ENCODE measurements at places on chromosomes 7 and 10.
A peak's percentile ranks its signal among the peaks of the same experiment; 100 is the strongest.

GRCh38 chr10:122911889-122912484, 1.6 kb downstream of the FAM24A start:
- peak; percentile 92 for DNase-seq

DNA sequence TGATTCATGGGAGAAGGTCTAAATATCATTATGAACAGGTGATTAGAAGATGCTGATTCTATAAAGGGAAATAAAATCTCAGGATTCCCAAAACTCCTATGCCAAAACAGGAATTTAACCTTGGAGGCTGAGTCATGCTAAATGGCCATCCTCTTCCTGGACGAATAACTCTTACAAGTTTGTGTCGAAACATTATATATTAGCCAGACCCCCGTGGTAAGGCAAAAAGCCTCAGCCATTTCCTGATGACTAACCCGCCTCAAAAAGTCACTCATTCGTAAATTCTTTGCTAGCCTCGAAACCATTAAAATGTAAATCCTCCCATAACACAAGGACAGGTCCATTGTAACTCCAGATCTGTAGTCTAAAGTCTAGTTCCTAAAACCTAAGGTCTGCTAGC, 32.0 kb downstream of the CUL2 start:
- no peak for DNase-seq

DNA sequence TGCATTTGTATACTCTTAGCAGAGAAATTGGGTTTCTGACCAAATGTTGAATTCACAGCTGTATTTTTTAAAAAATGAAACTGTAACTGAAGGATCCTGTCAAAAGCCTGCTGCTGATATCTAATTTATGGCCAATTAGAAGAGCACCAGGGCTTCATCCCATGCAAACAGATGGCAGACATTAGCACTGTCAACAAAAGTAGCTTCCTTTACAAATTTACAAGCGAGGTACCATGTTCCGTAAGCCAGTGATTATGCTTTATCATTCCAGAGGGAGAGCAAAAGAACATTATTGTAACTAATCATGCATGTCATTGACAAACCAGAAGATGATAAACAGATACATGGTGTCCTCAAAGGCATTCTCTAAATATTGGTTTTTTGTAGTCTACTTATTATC, 177.2 kb upstream of the DKK1 start:
- DNase-seq, result no peak

DNA sequence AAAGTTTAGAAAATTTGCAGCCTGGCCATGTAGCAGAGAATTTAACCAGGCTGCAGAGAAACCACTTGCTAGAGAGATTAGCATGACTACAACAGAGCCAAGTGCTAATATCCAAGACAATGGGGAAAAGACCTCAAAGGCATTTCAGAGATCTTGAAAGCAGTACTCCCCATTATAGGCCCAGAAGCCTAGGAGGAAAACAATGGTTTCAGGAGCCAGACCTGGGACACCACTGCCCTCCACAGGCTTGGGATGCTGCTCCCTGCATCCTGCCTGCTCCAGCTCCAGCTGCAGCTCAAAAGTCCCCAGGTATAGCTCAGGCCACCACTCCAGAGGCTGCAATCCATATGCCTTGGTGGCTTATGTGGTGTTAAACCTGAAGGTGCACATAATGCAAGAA, 101.5 kb upstream of the TMEM72 start:
- DNase-seq, result no peak

DNA sequence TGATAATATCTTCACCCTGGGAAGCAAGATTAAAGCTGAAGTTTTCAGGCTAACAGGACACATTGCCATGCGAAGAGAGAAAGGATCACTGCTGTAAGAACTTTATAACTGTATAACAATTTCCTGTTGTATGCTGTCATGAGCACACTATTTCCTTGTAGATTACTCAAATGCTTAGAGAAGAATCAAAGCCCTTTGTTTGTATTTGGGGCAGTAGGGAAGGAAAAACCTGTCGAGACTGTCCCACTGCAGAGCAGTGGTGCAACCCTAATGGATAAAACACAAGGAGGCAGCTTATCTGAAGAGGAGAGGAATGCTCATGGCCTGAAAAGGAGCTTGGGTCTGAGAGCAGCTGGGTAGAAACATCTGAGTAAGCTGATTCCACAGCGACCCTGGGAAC, 327.7 kb upstream of the NPSR1 start:
- DNase-seq, result no peak

GRCh38 chr7:52992479-52993162, 42.8 kb upstream of the POM121L12 start:
- DNase-seq, result no peak

DNA sequence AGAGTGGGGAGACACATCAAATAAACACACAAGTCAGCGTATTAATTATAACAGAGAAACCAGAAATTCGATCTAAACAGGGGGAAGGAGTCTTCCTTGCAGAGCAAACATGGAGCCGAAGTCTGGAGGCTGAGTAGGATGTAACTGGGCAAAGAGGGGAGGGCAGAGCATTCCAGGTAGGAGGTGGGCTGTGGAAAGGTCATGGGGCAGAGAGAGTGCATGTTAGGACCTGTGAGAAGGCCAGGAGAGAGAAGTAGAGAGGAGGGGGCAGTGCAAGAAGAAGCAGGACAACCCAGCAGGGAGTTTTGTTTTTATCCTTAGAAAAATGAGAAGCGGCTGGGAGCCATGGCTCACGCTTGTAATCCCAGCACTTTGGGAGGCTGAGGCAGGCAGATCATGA, 130.8 kb upstream of the GPR26 start:
- DNase-seq, result no peak

DNA sequence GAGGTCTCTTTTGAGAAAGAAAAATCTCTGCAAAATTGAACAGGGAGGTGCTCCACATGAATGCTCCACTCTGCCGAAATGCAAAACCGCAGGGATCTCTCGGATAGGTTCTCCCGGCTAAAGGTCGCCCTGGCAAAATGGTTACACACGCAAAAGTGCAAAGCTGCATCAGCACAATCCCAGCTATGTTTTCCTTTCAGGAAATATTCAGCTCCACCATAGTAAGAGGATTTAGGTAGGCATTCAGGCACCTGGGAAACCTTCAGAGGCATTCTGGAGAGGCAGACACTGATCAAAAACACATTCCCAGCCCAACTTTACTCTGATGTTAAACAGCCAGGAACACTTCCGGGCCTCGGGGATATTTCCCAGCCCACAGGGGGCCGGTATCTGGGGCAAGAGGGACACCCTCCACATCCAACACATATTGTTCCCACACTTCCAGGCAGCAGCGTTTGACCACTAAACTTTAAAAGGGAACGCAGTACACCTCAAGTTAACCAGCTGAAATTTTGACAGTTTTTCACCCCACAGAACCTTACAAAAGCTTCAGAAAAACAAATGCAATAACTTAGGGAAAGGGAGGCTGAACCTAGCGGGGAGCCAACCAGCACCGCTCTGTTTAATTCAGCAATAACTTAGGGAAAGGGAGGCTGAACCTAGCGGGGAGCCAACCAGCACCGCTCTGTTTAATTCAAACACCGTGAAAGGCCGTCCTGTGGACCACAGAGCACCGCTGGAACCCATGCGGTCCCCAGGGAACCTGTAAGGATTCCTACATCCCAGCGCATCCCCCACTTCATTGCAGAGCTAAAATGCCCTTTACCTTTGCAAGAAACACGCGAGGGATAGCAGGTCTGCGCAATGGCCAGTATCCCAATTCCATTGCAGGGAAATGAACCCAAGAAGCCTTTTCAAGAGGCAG, 45.9 kb downstream of the TNS3 start:
- no peak for DNase-seq
